ENCODE measurements at places on chromosomes 16 and 17.

DNA sequence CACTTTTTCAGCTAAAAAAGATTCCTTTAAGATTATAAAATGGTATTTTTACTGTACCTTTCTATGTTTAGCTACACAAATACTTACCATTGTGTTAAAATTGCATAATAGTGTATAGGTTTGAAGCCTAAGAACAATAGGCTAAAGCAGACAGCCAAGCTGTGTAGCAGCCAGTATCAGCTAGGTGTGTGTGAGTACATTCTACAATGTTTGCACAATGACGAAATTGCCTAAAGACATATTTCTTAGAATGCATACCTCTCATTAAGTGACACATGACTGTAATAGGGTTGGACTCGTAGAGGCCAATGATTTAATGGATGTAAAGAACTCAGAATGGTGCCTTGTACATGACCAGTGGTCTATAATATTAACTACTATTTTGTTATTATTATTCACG lies 1.9 kb upstream of the MT1B start:
- no peak for DNase-seq

- DNase-seq = no peak
Measured at GRCh38 chr16:54939029-54939346, 8.3 kb downstream of the IRX5 start.

- DNase-seq = peak; percentile 90
Measured at GRCh38 chr17:79388556-79389295, 222.1 kb downstream of the RBFOX3 start.

GRCh38 chr17:50774225-50774803 lies 7.0 kb upstream of the ANKRD40CL start:
- DNase-seq = peak; percentile 56

DNA sequence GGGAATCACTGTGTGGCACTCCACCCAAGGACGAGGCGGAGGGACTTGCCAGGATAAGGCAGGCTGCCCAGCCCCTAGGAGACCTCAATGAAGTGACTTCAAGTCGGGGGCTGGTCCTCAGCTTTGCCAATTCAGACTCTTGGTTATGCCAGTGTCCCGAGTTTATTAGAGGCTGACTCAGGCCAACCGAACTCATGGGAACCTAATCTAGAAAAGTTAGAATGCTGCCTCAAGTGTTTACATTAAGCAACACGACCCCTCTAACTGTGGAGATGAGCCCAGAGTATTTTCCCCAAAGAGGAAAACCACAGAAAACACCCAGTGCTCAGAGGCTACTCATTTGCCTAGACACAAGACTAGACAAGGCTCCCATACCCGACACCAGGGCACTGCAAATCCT lies 1.1 kb upstream of the TEKT3 start:
- no peak for DNase-seq

GRCh38 chr16:35599429-35600160 lies 2140.2 kb downstream of the TP53TG3F start:
- DNase-seq = no peak

GRCh38 chr17:67107811-67108775 lies 63.7 kb downstream of the CACNG1 start:
- no peak for DNase-seq

- no peak for DNase-seq
Measured at GRCh38 chr16:61233713-61234112, 802.5 kb downstream of the CDH8 start.
